Sciatic nerve (tissue), 2 donors: ENCODE measurements at places on chromosomes 12 and 14.

GRCh38 chr12:64992641-64993040 is 128.5 kb downstream of the WIF1 start:
- no peak for DNase-seq

DNA sequence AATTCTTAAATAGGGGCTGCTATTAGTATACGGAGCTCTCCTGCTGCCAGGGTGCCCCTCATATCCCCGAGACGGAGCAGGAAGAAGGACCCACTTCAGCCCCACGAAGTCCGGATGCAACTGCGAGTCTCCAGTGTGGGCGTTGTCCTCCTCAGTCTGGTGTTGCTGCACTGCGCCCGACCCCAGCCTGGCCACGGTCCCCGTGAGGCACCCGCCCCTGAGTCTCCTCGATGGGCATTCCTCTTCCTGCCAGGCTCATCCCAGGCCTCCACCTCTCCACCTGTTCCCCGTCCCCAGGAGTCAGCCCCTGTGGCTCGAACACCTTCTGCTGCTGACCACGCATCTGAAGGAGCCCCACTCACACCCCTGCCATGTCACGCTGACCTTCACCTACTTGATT is 68.1 kb upstream of the SFSWAP start:
- DNase-seq, result no peak

DNA sequence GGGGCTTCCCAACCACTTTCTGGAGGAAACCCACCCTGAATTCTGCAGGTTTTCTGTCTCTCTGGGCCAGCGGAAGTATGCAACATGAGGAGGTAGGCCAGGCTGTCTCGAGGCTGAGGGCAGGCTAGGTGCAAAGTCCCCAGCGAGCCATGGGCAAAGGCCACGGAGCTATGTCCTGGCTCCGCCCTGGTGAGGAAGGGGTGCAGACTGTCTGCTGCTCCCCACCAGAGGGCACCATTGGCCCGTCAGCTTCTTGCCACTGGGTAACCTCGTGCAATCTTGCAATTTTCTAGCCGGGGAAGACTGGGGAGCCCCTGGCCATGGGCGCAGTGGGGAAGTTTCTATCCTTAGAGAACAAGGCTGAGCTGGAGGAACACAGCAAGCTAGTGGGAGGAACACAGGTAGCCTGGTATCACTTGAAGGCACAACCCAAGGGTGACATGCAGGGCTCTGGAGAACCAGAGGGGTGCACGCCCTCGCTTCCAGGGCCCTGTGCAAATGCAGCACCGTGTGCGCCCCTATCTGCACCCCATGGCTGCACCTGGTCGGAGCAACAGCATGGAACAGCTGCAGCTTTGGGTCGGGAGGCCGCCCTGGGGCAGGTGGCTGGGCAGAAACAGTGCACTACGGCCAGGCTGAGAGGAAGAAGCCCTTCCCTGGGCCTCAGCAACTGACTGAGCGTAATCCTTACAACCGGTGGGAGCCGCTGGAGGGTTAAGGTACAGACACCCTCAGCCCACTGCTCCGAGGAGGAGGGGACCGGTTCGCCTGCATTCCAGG is 27.6 kb upstream of the RPLP0 start:
- DNase-seq, result peak; percentile 95

DNA sequence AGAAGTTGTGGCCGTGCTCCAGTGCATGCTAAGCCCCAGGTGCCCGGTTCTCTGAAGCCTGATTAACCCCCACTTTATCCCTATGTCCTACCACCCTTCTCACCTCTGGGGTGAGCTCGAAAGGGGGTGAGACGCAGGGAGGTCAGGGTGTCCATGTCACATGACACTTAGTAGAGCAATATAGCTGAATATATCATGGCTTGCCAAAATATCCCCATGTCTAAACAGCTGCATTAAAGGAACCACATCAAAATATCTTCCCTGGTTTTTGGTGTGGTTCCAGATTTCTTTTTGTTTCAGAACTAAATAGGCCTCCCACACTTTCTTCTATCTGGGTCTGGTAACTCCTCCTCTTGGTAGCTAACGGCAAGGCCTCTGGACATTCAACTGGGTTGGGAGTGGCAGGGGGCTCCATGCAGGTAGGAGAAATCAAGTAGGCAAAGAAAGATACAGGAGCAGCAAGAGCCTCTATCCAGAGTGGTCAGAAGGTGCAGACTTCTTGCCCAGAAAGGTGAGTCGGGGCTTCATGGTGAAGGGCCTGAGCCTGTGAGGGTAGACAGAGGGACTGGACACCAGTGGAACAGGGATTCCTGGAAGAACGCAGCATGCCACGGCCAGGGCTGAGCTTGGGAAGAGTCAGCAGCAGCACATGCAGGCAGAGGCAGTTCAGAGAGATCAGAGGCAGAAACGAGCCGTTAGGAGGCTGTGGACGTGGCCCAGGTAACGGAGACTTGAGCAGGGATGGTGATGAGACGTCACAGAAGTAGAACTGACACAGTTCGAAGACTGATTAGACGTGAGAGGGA is 202.8 kb upstream of the DIO3 start:
- peak; percentile 52 for DNase-seq

DNA sequence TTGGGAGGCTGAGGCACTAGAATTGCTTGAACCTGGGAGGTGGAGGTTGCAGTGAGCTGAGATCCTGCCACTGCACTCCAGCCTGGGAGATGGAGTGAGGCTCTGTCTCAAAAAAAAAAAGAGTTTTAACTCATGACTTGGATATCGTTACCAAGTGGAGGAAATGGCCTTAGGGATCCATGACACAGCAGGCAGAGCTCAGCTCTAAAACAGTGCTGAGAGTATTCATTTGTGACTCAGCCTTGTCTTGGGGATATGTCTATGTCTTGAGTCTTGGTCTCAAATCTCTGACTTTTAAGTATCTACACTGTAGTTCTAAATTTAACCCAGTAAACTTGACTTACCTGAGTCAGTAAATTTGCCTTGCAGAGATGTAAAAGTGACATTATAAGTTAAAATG is 8.8 kb upstream of the PEX5 start:
- DNase-seq, result no peak

GRCh38 chr12:88650715-88651114 is 70.4 kb upstream of the KITLG start:
- DNase-seq, result no peak

GRCh38 chr14:51244591-51244990 is 4.5 kb downstream of the TMX1 start:
- DNase-seq, result no peak

DNA sequence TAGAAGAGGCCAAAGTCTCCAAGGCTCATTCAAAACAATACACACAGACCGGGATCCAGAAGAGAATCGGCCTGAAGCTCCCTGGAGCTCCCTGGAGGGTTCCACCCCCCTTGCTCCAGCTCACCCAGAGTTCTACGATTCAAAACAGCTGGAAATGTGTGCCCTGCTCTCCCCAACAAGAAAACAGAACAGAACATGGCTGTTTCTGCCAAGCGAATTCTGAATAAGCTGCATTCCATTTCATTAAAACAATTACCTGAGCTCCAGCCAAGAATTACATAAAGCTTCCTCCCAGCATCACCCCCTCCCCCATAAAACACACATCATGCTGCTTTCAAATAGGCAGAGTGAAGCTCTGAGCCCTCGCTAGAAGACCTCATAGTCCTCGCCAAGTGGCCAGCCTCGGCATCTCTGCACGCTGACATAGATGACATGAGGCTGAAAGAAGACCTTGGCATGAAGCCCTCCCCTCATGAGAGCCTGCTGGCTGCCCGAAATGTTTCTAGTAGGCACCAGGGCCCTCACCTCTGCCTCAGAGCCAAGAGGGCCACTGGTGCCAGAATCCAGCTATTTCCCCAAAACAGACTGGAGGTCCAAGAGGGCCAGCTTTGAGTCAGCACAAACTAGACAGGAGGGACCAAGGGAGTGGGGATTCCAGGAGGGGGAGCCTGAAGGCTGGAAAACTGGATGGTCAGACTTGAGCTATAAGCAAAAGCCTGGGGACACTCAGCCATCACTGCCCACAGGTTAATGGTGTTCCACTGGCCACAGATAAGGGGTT is 8.3 kb downstream of the PXN start:
- DNase-seq, result no peak

- no peak for DNase-seq
Measured at GRCh38 chr12:64674367-64674922, 64.2 kb downstream of the RASSF3 start.

DNA sequence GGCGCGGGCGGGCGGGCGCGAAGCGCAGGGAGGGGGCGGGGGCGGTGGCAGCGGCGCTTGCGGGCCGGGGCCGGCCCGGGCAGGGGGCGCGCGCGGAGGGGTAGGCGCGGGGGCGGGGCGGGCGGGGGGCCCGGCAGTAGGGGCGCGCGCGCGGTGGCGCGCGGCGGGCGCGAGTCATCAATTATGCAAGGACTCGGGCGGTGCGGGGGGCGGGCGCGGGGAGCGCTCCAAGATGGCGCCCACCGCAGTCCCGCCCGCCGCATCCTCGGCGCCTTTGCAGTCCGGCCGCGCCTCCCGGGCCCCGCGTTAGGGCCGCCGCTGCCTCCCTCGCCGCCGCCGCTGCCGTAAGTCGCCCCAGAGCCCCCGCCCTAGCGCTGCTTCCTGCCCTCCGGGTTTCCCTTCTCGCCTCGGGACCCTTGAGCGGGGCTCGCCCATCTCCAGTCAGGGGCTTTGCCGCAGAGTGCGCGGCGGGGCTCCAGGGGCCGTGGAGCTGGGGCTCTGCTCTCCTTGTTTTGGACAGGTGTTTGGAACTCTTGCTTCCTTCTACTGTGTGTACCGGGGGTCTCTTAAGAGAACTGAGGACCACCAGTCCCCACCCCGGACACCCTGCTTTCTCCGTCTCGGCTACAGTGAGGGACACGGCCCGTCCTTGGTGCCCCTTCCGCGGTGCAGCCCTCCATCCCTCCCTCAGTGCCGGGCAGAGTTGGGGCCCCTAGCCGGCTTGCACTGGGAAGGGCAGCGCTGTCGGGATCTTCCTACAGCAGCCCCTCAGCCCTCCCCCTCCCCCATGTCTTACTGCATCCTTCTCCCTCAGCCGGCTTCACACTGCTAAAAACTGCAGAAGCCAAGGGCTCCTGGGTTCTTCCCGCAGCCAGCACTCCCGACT is at the start of gene SCN8A:
Gene SCN8A (plus strand): TSS at position 218 of the 886 bp plus-strand sequence. CDS start 71,585 bp downstream, outside the sequence.
- no peak for DNase-seq

DNA sequence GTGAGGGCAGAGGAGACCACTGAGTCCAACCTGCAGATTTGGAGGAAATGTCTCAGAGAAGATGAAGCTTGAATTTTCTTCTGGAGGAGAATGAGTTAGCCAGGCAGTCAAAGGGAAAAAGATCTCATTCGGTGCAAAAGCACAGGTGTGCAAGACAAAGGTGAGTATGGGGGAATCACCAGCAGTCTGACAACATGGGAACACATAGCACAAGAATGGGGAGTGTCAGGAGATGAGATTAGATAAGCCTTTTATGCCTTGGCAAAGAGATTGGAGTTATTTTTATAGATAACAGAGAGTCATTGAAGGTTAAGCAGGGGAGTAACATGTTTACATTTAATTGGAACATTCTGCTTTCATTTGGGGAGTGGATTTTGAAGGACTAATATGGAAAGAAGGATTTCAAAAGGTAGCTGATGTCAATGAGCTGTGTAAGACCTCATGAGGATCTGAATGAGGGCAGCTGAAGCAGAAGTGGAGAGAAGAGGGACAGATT is 171.3 kb upstream of the NTF3 start:
- no peak for DNase-seq

GRCh38 chr14:102079700-102079979 is 7.2 kb downstream of the HSP90AA1 start:
- DNase-seq, result no peak

- DNase-seq, result no peak
Measured at GRCh38 chr12:65200007-65200665, 30.8 kb downstream of the LEMD3 start.

GRCh38 chr12:123861392-123861791 is 99.3 kb downstream of the DNAH10 start:
- no peak for DNase-seq

DNA sequence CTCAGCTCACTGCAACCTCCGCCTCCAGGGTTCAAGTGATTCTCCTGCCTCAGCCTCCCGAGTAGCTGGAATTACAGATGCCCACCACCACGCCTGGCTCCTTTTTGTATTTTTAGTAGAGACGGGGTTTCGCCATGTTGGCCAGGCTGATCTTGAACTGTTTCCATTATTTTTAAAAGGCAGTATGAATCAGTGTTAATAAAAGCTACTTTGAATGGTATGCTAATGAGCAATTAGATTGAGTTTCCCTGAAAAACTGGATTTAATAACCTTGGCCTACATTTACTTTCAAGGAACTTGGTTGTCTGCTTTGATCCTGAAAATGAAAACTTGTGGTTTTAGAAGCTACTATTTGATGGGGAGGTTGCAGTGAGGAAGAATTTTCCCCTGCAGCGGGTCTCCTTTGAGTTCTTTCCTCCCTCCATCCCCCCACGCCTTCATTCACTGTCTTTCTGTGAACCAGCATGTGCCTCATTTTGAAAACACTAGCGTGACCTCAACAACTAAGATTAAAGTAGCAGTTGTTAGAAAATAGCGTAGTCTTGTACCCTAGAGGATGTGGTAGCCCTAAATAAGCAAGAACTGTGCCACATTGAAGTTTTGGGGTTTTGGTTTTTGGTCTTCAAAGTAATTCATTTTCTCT is 17.8 kb upstream of the RPS6KA5 start:
- no peak for DNase-seq

DNA sequence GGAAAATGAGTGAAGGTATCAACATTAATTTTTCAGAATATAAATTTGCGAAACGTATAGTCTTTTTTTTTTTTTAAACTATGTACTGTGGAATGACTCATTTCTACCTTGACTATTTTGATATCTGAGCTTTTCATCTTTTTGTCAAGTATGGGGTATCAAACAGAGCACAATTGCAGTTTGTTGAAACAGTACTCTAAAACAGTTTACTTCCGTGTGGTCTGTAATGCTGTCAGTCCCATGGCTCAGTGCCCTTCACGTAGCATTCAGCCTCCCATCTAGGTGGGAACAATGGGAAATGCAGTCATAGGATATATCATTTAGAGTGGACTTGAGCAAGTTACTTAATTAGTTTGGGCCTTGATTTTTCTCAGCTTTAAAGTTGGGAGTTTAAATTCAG is 139.5 kb downstream of the ERC1 start:
- no peak for DNase-seq

GRCh38 chr14:51081712-51082111 is 13.2 kb downstream of the TRIM9 start:
- no peak for DNase-seq

- DNase-seq, result peak; percentile 87
Measured at GRCh38 chr12:120356567-120357030, 12.4 kb downstream of the MSI1 start.

DNA sequence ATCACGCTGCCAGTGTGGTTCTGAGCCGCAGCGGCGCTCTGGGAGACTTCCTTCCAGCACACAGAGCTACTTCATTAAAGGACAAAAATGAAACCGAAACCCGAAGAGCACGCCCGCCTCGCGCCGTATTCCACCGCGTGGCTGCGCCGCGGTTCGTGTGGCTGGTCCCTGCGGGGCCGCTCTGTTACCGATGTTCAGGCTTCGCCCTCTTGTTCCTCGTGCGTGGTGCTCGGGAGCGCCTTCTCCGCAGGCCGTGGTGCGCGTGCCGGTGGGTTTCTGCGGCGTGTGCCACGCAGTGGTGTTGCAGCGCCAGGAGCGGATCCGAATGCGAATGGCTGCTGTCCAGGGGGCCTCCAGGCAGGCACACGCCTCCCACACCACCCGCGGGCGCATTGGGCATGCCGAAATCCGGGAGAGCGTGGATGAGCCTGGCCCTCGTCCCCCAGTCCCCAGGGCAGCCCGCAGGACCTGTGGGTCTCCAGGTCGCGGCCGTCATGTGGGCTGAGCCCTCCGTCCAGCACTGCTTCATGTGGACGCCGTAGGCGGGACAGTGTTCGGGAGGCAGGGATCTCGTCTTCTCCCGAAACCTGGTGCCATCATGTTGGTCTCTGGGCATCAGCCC is 91.2 kb downstream of the ADGRD1 start:
- DNase-seq, result no peak
